ENCODE measurements at places on chromosomes 6 and 20.
A peak's percentile ranks its signal among the peaks of the same experiment; 100 is the strongest.

- DNase-seq, result no peak
Measured at GRCh38 chr20:55586610-55587009, 418.7 kb downstream of the CBLN4 start.

- no peak for DNase-seq
Measured at GRCh38 chr6:40490508-40490907, 96.7 kb downstream of the LRFN2 start.

GRCh38 chr6:169646906-169647567 is 54.8 kb downstream of the WDR27 start:
- no peak for DNase-seq

DNA sequence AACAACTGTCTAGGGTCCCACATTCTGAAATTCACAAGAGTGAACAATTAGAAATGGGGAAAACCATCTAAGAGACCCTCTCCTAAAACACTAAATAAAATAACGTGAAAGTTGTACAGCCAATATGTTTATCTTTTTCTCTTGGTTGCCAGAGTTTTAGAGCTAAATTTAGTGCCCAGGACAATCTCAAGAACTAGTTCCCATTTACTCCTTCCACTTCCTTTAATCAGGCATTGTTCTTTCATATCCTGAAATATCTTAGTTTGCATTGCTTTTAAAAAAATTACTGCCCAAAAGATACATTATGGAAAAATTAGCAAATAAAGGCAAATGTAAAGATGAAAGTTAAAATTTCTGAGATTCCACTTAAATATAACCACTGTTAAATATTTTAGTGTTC is 33.1 kb upstream of the UBR2 start:
- no peak for DNase-seq

DNA sequence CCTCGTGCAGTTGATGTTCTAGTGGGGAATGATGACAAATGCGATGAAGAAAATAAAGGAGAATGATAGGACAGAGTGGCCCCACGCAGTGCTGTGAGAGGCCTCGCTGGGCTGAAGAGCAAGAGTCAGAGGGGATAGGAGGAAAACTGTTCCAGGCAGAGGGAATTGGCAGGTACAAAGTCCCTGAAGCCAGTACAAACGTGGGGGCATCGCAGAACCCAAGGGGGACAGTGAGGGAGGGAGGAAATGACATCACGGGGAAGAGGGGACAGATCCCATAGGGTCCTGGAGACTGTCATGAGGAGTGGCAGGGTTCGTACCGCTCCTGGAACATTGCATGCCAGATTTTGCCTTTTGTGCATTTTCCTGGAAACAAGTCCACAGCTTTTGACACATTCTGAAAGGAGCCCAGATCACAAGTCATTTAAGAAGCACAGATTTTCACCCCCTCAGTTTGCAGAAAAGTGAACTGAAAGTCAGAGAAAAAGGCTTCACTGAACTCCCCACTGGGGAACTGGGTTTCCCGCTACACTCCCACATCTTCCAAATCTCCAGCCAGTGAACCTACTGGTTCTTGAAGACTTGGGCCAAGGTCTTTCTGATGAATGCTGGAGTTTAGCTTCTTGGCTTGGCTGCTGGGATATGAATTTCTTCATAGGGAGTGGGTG is 77.0 kb downstream of the SULF2 start:
- no peak for DNase-seq

GRCh38 chr6:167211881-167212712 is 54.3 kb upstream of the GPR31 start:
- DNase-seq, result no peak

DNA sequence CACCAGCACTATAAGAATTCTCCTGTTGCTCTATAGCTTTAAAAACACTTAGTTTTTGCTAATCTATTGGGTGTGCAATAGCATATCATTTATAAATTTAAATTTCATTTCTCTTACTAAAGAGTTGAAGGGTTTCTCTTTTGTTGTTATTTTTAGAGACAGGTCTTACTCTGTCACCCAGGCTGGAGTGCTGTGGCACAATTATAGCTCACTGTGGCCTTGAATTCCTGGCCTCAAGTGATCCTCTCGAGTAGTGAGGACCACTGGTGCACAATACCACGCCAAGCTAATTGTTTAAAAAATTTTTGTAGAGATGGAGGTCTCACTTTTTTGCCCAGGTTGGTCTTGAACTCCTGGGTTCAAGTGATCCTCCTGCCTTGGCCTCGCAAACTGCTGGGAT is 6.2 kb upstream of the WRNIP1 start:
- no peak for DNase-seq

GRCh38 chr6:44679438-44680201 is 292.1 kb downstream of the CDC5L start:
- DNase-seq, result no peak

DNA sequence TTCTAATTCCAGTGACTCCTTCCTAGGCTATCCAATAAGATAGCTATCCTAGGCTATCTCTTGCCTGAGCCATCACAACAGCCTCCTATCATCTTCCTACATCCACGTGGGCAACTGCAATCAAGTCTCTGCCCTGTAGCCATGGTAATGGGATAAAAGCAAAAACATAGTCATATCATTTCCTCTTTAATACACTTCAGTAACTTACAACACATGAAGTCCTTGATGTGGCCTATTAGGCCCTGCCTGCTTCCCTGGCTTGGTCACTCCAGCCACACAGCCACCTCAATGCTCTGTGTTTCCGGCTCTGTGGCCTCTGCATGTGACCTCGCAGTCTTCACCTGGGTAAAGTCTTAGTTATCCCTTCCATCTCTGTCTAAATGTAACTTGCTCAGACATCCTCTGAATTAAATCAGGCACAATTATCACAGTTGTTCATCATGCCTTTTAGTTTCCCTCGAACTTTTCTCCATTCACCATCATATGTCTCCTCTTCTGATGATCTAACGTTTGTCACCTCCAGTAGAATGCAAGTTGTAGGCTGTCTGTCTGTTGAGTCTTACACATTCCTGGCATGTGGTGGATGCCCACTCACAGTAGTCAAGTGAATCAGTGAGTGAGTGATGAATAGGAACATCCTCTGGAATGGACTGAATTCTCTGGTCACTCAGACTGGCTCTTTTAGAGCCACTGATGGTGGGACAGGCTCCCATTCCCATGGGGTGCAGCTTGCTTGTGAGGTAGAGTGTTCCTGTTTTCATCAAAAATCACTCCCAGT is 229.4 kb downstream of the TBC1D7 start:
- no peak for DNase-seq

- DNase-seq, result no peak
Measured at GRCh38 chr6:95654176-95654575, 76.8 kb downstream of the MANEA start.

DNA sequence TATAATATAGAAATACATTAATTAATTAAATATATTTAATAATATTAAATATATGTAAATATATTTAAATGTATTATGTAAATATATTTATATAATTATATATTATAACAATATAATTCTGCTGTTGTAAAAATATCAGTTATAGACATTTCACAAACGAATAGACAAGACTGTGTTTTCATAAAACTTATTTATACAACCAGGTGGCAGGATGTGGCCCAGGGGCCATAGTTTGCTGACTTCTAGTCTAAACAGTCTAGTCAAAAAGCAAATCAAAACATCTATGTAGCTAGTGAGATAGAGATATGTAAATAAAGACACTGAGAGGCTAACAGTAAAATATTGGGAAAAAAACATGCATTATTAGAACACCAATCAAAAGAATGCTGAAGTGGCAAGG is 136.4 kb downstream of the TBXT start:
- no peak for DNase-seq

DNA sequence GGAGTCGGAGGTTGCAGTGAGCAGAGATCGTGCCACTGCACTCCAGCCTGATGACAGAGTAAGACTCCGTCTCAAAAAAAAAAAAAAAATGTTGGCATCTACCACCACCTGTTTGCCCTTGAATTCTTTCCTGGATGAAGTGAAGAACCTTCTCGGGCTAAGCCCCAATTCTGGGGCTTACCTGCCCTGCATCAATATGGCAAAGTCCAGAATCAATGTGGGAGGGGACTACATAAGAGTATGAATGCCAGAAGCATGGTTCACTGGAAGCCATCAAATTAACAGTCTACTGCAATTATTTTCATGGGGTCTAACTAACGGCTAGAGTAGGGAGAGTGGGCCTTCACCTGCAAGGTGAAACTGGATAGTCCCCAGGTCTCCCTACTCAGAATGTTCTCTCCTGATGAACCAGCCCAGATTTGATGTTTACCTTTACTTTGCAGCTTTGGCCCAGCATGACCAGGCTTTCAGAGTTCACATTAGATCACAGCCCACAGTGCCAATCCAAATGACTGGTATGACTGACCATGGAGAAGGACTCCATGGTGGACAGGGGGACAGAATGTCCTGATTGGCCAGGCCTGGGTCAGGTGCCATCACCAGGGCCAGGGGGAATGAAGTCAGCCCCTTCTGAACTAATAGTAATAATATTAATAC is 7.0 kb upstream of the RALY start:
- DNase-seq, result no peak

DNA sequence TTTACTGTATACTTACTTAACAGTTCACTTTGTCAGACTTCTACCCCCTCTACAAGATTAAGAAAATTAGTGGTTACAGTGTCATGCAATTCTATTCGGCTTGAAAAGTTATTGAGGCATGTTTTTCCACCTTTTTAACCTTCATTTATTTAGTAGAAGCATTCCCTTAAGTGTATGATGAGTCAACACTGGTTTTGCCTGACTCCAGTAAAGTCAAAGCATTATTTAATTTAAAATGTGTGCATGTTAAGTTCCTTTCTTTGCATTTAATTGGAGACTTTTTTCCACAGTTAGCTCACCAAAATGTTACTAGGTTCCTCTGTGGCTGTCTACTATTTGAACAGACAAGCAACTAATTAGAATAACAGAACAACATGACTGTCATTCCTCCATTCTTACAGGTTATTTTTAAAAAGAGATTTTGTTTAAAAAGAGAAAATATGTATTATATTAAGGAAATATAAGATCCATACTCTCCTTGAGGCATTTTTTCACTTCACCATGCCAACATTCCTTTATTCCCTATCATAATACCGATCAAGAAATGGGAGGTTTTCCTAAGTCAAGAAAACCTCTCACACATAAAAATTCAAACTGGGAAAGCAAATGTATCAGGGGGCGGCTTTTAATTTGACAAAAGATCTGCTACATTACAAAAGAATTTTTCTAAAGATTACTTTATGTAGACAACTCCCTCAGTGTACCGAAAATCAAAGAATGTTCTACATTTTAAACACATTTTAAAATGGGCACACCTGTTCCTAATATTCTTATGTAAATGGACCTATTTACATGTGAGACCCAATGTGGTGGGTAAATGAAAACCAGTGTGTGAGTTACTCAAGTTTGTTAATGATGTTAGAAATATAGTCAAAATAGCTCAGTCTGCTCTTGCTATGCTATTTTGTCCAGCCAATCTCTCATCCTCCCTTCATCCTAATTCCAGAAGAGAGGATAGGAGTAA is 361.2 kb downstream of the UTRN start:
- DNase-seq, result no peak

GRCh38 chr20:49796600-49797343 is 15.9 kb upstream of the SLC9A8 start:
- no peak for DNase-seq

GRCh38 chr20:3545401-3545925 is 74.6 kb downstream of the ATRN start:
- DNase-seq, result no peak

DNA sequence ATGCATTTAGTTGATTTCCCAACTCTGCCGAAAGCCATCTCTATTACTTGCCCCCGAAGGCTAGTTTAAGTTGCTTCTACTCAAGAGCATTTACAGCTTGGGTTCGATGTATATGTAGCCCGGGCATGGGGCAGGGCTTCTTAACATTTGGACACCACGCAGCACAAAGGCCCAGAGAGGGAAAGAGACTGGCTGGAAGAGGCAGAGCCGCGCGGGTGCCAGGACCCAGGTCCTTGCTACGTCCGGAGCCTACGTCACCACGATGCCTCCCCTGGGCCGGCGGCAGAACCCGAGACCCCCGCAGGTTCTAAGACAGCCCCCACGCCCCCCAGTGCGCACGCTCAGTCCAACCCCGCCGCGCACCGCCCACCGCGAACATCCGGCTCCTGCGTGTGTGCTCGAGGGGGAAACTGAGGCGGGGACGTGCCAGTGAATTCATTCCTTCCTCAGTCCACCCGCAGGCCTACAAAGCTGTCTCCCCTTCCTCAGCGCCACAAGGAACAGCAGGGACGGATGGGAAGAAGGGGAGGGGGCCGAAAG is 367 bp upstream of the PCIF1 start:
- peak; percentile 60 for DNase-seq

DNA sequence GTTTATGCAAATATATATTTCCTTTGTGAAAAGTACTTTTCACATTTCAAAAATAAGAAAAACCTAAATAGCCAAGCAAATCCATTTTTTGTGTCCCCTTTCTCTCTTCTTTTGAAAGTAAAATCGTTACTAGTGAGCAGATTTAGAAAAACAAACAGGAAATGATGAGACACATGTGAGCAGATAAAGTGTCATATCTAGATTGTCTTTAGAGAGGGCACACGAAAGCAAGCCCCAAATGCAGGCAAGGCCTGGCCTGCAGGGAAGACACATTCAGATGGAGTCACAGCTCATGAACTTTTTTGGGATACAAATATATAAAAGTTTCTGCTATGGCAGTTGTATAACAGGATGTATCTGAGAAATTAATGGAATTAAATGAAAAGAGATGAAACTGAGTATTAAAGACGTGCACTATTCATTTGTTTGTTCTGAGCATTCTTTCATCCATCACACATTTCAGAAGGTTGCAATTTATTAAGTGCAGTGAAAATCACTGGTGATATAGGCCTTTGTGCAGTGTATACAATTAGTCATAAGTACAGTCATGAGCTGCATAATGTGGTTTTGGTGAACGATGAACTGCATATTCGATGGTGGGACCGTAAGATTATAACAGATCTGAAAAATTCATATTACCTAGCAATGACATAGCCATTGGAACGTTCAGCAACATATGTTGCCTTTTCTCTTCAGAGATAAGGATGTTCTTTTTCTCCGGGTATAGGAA is 101.4 kb downstream of the PACRG start:
- DNase-seq, result no peak

DNA sequence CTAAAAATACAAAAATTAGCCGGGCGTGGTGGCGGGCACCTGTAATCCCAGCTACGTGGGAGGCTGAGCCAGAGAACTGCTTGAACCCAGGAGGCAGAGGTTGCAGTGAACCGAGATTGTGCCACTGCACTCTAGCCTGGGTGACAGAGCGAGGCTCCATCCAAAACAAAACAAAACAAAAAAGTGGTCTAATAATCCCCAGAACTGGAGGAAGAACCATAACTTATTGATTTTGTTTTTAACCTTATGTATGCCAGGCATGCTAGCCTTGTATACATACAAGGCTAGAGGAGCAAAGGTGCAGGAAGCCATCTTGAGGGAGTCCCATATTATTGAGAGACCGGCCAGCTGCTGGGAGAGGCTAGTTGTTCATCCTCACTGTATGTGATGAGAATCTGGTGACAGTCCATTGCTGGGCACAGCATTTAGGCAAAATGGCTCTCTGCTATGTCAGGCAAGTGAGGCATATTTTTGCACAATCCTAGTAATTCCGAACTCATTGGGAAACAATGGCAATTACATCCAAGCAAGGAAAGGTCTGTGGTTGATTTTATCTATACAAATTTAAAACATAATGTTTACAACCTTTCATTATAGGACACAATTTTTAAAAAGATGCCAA is 18.0 kb downstream of the HFE start:
- DNase-seq, result no peak

All from NCI-H1105 treated with DMSO at 0.1 percent for 48 hours (cell line).